ENCODE measurements at places on chromosomes 6 and 20. TPM values are rescaled to one million over a fixed set of nuclear protein-coding genes. Genes with fewer than 3 reads are reported as not detected.
A peak's percentile ranks its signal among the peaks of the same experiment; 100 is the strongest.

DNA sequence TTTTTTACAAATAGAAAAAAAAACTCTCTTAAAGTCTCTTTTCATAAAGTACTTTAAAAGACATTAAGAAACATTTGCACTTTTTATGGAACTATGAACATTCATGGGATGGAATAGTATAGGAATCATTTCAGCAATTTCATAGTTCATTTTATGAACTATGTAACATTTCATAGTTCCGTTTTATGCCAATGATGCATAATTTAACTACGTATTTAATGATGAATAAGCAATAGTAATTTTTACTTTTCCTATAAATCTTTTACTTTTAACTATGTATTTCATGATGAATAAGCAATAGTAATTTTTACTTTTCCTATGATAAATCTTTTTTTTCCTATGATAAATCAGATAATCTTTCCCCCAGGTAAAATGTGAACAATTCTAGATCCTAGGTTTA, 47.7 kb downstream of the FAM184A start:
- no peaks in the 10 kb centered on the region for H3K4me1 ChIP-seq
- no peak for DNase-seq
- no peak overlapping the region for H3K27ac ChIP-seq
- peaks cover 3% of the 10 kb centered on the region for H3K27me3 ChIP-seq

DNA sequence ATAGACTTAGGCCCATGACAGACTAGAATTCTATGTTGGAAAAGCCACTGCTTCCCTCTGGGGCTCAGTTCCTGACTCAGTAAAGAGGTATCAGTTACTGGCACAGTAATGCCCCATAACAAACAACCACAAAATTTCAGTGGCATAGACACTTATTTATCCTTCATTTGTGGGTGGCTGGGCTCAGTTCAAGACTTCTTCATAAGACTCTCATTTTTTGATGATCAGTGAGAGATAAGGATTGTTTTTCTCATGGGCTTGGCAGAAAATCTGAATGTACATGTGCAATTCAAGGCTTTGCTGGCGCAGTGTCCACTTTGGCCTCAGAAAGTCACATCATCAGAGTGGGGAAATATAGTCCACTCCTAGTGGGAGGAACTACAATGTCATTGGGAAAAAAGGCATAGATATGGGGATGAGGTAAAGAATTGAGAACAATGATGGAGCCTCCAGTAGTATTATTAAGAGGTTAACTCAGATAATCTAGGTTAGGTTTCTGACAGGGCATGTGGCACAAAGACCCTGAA, 384.6 kb upstream of the FLRT3 start:
- H3K36me3 ChIP-seq = no peaks in the 10 kb centered on the region
- no peak for DNase-seq
- H3K27ac ChIP-seq = no peak overlapping the region
- no peaks in the 10 kb centered on the region for H3K4me1 ChIP-seq
- H3K27me3 ChIP-seq = no peaks in the 10 kb centered on the region

DNA sequence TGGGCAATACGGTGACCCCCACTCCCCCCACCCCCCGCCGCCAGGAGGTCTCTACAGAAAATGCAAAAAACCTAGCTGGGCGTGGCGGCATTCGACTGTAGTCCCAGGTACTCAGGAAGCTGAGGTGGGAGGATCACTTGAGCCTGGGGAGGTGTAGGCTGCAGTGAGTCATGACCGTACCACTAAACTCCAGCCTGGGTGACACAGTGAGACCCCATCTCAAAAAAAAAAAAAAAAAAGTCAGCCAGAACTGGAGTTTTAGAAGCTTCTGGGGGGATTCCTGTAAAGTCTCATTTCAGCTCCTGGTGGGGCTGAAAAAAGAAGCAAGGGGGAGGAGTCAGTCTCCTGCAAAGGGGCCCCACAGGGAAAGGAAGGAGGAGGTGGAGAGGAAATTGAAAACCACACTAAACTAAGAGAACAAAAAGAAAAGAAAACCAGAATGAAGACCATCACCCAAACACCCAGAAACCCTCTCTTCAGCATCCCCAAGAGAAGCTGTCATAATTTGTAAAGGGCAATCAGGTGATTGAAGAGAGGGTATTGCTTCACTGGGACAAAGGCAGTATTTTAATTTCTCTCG, 50.4 kb downstream of the NOL4L start:
- peak; percentile 69 for DNase-seq
- peak overlapping the region; percentile 76 for H3K4me3 ChIP-seq
- peak overlapping the region; percentile 96 for H3K27ac ChIP-seq
- peaks cover 1% of the 10 kb centered on the region for H3K36me3 ChIP-seq
- peaks cover 58% of the 10 kb centered on the region for H3K4me1 ChIP-seq

GRCh38 chr20:1808101-1808500, 87.1 kb upstream of the SIRPA start:
- no peaks in the 10 kb centered on the region for H3K36me3 ChIP-seq
- DNase-seq = no peak
- peaks cover 49% of the 10 kb centered on the region for H3K27me3 ChIP-seq

GRCh38 chr6:159831373-159831679, 31.2 kb downstream of the PNLDC1 start:
- no peak overlapping the region for H3K27ac ChIP-seq
- DNase-seq = no peak
- H3K27me3 ChIP-seq = peaks cover 8% of the 10 kb centered on the region
- H3K4me3 ChIP-seq = no peak overlapping the region
- peaks cover 10% of the 10 kb centered on the region for H3K4me1 ChIP-seq
- H3K36me3 ChIP-seq = no peaks in the 10 kb centered on the region

DNA sequence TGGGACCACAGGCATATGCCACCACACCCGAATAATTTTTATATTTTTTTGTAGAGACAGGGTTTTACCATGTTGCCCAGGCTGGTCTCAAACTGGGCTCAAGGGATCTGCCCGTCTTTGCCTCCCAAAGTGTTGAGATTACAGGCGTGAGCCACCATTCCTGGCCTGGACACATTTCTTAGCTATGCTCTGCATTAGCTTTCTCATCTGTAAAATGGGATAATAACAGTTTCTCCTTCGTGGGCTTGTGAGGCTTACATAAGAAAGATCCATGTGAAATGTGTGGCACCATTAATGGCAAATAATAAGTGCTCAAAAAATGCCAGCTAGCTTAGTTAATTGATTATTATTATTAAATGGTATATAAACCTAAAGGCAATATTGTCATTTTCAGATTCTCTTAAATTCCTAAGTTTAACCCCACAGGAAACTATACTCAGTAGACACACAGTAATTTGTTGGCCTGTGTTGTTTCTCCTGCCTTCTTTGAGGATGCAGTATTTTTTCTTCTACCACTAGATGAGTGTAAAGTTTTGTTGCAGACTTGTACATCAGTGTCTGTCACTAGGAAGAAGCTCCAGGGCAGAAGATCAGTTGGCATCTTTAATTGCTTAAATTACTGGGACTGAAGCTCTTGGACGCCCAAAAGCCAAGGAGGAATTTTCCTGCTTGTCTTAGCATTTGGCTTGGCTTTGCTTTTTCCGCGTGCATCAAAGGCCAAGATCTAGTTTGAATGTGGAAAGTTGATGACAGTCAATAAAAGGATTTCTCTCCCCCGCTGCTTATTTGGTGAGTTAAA, 162.3 kb upstream of the ZNF217 start:
- peaks cover 52% of the 10 kb centered on the region for H3K4me1 ChIP-seq
- no peaks in the 10 kb centered on the region for H3K27me3 ChIP-seq
- DNase-seq = no peak

GRCh38 chr6:115582386-115582785, 478.3 kb downstream of the FRK start:
- DNase-seq = no peak
- no peak overlapping the region for H3K4me3 ChIP-seq
- H3K27me3 ChIP-seq = no peaks in the 10 kb centered on the region
- H3K4me1 ChIP-seq = no peaks in the 10 kb centered on the region
- no peaks in the 10 kb centered on the region for H3K36me3 ChIP-seq

DNA sequence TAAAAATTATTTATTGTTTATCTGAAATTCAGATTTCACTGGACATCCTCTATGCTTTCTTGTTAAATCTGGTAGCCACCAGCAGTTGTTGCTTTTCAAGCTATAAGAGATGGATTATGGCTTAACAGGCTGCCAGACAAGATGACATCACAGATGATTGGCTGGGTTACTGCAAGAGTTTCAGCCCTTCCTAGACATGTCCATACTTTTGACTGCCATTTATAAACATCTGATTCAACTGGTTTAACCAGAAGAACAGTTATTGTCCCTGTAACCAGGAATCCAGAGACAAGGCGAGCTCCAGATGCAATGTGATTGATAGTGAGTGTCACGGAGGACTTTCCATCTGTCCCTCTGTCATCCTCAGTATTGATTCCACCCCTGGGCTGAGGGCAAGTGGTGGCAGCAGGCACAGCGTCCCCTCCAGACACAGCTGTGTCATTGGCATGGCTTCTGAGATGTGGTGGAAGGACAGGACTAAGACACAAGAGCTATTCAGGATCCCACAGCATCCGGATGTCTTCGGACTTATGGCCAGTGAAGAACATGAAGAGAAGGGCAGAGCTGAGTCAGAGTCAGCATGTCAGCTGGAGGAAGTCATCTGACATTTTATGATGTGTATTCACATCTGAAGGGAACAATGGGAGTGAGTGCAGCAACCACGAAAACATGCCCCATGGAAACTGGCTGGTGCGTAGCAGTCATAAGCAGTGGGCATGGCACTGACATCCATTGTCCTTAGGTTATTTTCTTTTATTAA, 284.5 kb upstream of the CDYL start:
- no peak for DNase-seq
- no peak overlapping the region for H3K27ac ChIP-seq
- peaks cover 3% of the 10 kb centered on the region for H3K27me3 ChIP-seq
- H3K4me1 ChIP-seq = no peaks in the 10 kb centered on the region
- no peak overlapping the region for H3K4me3 ChIP-seq
- no peaks in the 10 kb centered on the region for H3K36me3 ChIP-seq

GRCh38 chr6:29509711-29510110, 22.0 kb upstream of the MAS1L start:
- peaks cover 7% of the 10 kb centered on the region for H3K27me3 ChIP-seq
- H3K27ac ChIP-seq = no peak overlapping the region
- no peaks in the 10 kb centered on the region for H3K36me3 ChIP-seq
- peak; percentile 12 for DNase-seq
- H3K4me3 ChIP-seq = no peak overlapping the region

DNA sequence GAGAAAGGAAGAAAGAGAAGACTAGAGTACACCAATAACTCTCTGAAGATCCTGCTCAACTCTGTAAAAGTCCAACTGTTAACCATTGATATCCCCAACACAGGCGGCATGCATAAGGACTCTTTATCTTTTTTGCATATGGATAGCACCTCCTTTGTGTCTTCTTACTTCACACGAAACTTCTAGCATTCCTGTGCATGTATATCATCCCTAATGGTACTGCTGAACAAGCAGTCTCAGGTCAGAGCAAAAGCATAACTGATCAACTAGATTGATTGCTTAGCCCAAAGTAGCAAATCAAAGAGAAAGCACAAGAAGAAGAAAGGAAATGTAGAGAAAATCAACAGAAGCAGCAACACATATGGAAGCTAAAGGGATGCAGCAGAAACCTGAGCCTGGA, 234.4 kb downstream of the SYNE1 start:
- no peak overlapping the region for H3K27ac ChIP-seq
- H3K4me3 ChIP-seq = no peak overlapping the region
- H3K36me3 ChIP-seq = no peaks in the 10 kb centered on the region

- peaks cover 49% of the 10 kb centered on the region for H3K4me1 ChIP-seq
- H3K27ac ChIP-seq = no peak overlapping the region
- peaks cover 39% of the 10 kb centered on the region for H3K36me3 ChIP-seq
- peak overlapping the region; percentile 88 for H3K4me3 ChIP-seq
Observed at GRCh38 chr6:159730332-159730676, 3.0 kb downstream of the WTAP start.

ANKRD60 gene
- not detected for total RNA-seq

BFSP1 gene
- 1.7 TPM for total RNA-seq

ATP9A gene
- total RNA-seq = 2.4 TPM

DOK5 gene
- not detected for total RNA-seq

ASIP gene
- not detected for total RNA-seq

TGM2 gene
- 0.35 TPM for total RNA-seq

LGSN gene
- 0.18 TPM for total RNA-seq

LRFN2 gene
- total RNA-seq = not detected

ECT2L gene
- total RNA-seq = not detected

CD109 gene
- total RNA-seq = 11.2 TPM

Data from activated CD8-positive, alpha-beta memory T cell treated with anti-CD3 and anti-CD28 coated beads, Interleukin-2, amount 10 ng/mL, durations not matched to agents 7 days and 5 days (primary cell).